ENCODE measurements at places on chromosomes 3 and 15. TPM values are rescaled to one million over a fixed set of nuclear protein-coding genes. Genes with fewer than 3 reads are reported as not detected.

GRCh38 chr3:145681181-145681580, 479.8 kb downstream of the PLOD2 start:
- DNase-seq, result no peak

- no peak for DNase-seq
Measured at GRCh38 chr3:76470285-76470684, 569.6 kb upstream of the ROBO2 start.

Gene RTP3
- not detected for total RNA-seq

DNA sequence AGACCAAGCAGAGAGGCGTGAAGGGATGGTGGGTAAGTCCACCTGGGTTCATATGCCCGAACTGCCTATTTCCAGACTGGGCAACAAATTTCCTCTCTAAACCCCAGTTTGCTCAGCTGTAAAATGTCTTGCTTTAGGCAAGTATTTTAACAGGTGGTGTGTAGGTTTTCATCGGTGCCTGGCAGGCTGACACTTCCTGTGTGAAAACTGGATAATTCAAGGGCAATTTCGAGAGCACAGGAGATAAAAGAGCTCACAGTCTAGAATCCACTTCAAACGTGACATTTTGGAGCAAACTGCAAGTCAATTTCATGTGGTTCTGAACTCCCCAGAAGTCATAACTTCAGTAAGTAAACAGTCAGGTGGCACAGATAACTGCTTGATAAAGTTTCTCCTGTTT, 112.2 kb downstream of the OXNAD1 start:
- no peak for DNase-seq

DNA sequence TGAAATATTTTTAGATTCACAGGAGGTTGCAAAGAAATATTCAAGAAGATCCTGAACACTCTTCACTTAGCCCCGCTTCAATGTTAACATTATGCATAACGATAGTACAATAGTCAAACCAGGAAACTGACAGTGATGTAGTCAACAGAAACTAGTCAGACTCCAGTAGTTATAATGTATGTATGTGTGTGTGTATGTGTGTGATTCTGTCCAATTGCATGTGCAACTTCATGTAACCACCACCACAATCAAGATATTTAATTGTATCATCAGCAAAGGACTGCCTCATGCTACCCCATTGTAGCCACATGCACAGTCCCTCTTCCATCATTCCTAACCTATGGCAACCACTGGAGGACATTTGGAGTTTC, 77.9 kb downstream of the APBA2 start:
- no peak for DNase-seq

- no peak for DNase-seq
Measured at GRCh38 chr15:43208052-43209002, 12.5 kb downstream of the EPB42 start.

Gene ZNF770
- 28.2 TPM for total RNA-seq

DNA sequence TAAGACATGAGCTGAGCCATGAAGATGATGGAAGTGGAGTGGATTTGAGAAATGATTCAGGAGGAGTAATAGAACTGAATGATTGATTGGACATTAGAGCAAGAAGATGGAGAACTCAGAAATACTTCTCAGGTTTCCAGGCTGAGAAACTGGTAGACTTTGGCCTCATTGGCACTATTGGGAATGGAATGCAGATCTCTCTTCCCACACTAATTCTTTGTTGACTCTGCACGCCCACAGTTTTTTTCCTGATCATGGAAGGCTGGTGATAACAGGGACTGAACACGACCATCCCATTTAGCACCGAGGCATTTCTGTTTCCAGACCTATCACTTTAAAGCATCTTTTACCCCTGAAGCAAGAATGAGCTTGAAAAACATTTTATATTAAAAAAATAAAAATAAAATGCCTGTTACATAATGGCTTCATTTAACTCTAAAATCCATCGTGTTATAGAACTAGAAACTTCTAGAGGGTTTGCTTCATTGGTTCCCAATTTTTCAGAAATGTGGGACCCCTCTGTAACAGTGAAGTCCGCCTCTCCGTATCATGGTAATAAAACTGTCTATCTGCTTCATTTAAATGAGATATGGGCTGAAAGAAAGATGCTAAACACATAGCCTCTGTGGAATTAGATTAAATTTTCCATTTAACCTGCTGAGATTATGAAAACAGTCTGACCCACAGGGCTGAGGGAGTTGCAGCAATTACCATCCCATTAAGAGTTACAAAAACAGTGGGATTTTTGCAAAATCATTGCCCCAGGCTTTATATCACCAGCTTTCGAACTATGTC, 562.0 kb upstream of the CFAP20DC start:
- no peak for DNase-seq

Gene PTH1R
- total RNA-seq, result 0.35 TPM

- no peak for DNase-seq
Measured at GRCh38 chr15:38220606-38221273, 31.9 kb upstream of the SPRED1 start.

GRCh38 chr3:31499281-31499680, 33.4 kb upstream of the STT3B start:
- no peak for DNase-seq

DNA sequence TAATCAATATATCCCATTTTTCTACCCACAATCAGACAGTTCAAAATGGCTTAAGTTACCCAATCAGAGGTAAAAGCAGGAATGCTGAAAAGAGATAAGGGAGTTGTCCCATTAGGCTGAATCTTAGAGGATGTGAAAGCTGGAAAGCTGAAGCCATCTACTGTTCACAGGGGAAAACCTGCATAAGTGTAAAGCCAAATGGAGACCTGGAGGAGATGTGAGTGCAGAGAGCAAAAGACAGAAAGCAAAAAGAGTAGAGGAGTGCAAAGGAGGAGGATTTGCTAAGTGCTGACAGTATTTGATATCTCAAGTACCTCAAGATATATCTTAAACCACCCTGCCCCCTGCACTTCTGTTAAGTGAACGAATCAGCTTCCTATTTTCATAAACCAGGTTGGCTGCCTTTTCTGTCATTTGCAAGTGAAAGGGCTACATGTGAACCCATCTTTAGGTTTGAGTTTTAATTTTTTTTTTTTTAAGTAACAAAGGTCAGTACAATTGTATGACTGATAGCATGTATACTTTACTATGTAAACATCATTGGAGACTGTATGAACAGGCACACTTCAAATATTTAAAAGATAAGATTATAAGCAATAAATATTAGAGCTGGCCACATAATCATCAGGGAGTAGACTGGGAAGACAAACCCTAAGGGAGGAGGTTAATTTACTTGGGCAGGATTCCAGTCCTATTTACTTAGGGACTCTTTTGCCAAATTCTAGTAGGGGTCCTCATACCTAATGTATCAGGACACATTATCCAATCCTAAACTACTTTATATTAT, 22.8 kb upstream of the P2RY1 start:
- DNase-seq, result no peak

GRCh38 chr3:72163809-72164634, 379.1 kb upstream of the PROK2 start:
- DNase-seq, result no peak

DNA sequence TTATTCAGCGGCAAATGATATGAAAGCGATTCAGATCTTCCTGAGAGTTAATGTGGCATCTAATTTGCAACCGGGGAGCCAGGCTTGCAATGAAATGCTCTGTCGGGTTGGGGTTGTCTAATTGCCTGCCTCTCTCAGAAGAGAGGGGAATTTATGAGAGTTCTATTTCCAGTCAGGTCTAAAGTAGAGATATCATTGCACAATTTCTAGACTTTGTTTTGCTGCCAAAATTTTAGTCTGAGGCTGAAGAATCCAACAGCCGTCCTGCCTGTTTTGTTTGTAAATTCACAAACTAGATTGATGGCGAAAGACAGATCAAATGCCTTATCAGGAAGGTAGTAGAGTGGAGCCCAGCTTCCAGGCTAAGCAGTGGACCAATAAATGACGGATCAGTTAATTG, 610 bp downstream of the LIPC start:
- no peak for DNase-seq

GRCh38 chr15:80343554-80343992, 60.6 kb upstream of the ARNT2 start:
- DNase-seq, result no peak

Gene STAB1
- not detected for total RNA-seq

Gene CD86
- not detected for total RNA-seq

Data from HFFc6 (cell line).